Stimulated activated CD4-positive, alpha-beta T cell treated with anti-CD3 and anti-CD28 coated beads, Interleukin-15, amount 100 ng/mL, for 24 hours (primary cell): ENCODE measurements at places on chromosomes 13 and 19.

DNA sequence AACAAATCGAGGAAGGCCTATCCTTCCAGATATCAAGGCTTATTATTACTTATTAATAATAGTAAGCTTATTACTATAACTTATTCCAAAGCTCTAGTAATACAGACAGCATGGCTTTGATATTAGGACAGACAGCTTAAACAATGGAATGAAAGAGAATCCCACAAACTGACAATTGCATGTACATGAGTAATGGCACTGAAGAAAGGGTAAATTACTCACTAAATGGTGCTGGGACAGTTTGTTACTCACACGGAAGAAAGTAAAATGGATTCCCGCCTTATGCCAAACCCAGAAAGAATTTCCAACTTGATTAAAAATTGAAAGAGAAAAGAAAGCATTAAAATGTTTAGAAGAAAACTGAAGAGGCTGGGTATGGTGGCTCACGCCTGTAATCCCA lies 60.3 kb downstream of the MIPEP start:
- no peak for DNase-seq

- DNase-seq: no peak
Measured at GRCh38 chr13:113765564-113765910, 6.5 kb downstream of the TMEM255B start.

DNA sequence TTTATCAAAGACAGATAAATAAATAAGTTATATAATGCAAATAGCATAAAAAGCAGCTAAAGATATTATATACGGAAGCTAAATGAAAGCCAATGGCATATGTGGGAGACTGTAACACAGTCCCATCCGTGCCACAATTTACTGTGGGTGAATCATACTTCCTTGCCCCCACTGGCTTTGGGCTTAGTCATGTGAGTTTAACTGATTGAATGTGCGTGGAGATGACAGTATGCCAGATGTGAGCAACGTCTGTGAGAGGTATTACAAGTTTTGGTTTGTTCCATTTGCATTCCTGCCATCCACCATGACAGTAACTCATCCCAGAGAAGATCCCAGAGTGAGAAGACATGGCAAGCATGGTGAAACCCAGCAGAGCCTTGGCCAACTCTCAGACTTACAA lies 340.0 kb downstream of the SUCLA2 start:
- DNase-seq: no peak

- no peak for DNase-seq
Measured at GRCh38 chr19:35167251-35168119, 12.9 kb downstream of the FXYD5 start.

GRCh38 chr19:35457173-35457572 lies 9.1 kb downstream of the FFAR2 start:
- no peak for DNase-seq

DNA sequence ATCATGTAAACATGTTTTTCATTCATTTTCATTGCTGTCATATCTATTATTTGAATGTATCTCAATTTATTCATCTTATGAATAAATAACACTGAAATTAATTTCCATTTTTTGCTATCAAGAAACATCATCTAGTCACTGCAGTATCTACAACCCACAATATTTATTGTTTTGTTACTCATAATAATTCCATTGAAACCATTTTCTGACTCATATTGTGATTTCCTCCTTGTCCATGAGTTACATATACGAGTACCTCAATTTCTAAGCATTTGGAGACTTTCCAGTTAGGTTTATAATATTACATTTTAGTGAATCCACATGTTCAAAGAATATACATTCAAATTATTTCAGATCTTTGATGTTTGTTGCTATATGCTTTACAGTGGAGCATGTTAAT lies 1524.0 kb downstream of the SLITRK1 start:
- DNase-seq: no peak

DNA sequence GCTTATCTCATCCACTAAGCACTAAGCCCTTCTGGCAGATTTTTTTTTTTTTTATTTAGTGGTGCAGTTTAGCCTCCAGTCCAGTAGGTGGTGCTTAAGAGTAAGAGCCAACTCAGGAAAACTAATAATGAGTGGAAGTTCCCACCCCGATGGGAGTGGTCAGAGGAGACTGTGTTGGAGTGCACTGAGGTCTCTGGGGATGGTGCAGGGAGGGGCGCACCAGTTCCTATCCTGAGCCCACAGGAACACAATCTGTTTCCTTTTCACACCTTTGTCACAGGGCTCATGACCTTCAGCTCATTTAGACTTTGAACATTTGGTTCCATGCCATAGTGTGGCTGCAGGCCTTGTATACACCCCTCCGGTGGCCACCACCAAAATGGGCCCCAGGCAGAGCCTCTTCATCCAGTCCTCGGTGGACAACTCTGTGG lies 367.4 kb downstream of the SPRY2 start:
- DNase-seq: peak; percentile 2

DNA sequence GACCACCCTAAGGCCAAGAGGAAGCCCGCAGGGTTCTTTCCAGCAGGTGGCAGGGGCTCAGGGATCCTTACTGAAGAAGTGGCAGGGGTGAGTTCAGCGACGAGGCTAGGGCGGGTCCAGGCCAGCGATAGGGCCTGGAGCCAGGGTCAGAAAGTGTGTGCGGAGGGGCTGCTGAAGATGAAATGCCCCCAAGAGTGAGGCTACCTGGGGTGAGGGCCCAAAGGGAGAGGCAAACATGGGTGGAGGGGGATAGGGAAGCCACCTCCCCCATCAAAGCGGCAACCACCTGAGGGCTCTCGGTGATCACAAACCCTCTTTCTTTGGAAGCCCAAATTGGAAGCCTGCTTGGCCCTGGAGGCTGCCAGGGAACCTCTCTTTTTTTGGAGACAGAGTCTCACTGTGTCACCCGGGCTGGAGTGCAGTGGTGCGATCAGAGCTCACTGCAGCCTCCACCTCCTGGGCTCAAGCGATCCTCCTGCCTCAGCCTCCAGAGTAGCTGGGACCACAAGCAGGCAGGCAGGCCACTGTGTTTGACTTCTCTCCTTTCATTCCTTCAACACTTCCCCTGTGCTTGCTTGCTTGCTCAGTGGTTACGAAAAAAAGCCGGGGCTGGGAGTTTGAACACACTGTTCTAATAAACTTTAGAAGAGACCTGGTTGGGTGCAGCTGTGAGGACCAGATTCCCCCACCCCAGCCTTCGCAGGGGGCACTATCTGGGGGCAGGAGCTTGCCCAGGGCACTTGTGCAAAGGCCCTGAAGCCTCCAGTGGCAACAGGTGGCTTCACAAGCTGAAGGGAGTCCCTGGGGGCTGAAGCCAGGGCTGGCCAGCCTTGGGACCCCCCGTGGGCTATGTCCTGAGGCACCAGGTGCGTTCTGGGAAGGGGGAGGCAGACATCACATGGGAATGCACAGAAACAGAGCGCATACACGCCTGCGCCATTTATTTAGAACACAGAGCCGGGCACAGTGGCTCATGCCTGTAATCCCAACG lies 1.4 kb upstream of the ATP8B3 start:
- no peak for DNase-seq
